ENCODE measurements at places on chromosomes 16 and 17.

- DNase-seq = no peak
These were observed 6.1 kb upstream of the PDP2 start for GRCh38 chr16:66874079-66874775.

GRCh38 chr17:8742274-8742673 lies 2.4 kb downstream of the CCDC42 start:
- DNase-seq = no peak

- DNase-seq = no peak
These were observed 879 bp upstream of the SPG7 start for GRCh38 chr16:89507214-89507833.

DNA sequence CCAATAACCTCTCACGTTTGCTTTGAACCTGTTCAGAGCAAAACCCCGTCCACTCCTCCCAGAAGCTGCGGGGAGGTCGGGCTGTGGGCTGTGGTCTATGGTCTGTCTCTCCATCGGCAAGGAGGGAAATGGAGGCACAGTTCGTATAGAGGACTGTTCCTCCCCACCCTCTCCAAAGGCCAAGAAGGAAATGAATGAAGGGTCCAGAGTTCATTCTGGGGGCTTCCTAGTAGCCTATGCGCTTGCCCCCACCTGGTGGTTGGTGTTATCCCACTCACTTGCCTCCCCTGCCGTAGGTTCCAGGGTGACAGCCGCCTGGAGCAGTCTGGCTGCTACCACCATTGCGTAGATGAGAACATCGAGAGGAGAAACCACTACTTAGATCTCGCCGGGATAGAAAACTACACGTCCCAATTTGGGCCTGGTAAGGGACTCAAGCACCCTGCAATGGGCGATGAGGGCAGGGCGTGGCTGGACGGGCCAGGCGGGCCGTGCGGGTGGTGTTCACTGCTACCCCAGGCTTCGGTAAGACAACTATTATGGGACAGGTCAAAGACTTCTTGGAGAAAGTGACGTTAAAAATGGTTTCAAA lies 49.0 kb downstream of the SNX20 start:
- DNase-seq = no peak

- no peak for DNase-seq
These were observed 201.6 kb downstream of the PRKCB start for GRCh38 chr16:24037335-24037734.

DNA sequence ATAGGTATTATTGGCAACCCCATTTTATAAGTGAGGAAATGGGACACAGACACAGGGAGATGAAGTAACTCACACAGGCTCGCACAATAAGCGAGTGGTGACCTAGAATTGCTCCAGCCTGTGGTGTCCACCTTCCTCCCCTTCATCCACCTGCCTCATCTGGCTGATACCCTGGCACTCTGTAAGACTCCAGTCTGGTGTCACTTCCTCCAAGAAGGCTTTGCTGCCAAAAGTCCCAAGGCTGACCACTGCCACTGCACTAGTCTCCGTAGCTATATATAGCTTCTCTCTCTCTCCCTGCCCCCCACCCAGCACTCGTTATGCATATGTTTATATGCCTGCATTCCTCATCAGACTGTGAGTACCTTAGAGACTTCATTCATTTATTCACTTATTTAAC lies 66.1 kb upstream of the SREBF1 start:
- DNase-seq = no peak

- no peak for DNase-seq
These were observed 90.0 kb upstream of the TBX2 start for GRCh38 chr17:61309362-61310256.

DNA sequence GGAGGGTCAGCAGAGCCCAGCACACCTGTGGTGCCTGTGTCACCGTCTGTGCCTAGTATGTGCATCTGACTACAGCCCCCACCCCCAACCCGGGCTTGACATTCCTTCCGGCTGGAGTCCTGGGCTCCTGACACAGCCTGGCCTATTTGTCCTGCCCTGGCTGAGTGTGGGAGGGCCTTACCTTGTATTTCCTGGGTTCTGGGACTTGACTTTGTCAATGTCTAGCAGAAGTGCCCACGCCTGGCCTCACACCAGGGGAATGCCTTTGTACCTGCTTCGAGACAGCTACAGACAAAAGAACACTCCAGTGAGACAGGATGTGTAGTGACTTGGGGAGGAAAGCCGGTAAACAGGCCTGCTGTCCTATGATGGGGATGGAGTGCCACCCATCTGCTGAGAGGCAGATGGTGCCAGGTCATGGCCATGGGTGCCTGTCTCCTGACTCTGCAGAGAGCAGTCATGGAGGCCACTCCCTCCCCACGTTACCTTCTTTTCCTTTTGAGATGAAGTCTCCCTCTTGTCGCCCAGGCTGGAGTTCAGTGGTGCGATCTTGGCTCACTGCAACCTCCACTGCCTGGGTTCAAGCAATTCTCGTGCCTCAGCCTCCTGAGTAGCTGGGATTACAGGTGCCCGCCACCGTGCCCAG lies 42.8 kb downstream of the TNFRSF13B start:
- peak; percentile 22 for DNase-seq

- no peak for DNase-seq
These were observed 24.5 kb downstream of the SLC7A5 start for GRCh38 chr16:87844809-87845208.
